ENCODE measurements at places on chromosomes 3 and 15.

DNA sequence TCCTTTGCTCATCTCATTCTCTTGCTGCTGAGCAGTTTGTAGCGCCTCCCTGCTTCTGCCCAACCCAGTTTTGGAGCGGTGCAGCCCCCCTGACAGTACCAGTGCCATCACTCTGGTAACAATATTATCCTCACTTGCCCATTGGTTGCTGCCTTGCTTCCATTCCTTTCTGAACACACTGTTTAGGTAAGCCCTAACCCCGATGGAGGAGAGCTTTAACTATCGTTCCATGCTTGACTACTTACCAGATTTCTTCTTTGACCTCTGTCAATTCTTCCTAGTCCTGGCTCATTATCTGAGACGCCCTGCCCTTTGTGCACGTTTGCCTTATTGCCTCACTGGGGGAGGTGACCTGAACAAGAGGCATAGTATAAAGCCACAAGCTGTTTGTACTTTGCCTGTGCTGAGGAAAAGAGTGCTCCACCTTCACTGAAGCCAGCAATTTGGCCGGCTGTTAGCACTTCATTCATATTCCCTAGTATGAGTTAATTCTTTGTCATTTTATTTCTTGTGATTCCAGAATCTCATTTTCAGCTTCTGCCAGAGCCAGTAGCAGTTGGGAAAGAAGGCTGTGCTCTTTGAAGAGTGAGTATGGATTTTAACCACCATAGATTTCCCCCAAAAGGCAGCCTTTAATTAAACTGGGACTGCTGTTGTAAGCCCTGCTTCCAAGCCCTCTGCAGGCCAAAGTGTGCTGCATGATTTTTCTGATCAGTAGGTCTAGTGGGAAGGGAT is 11.9 kb downstream of the ABHD6 start:
- no peak for DNase-seq

- DNase-seq, result no peak
Measured at GRCh38 chr3:190338717-190339116, 16.5 kb upstream of the CLDN1 start.

- no peak for DNase-seq
Measured at GRCh38 chr15:82832601-82833361, 23.4 kb downstream of the WHAMM start.

GRCh38 chr15:88894819-88895767 is at the start of gene HAPLN3:
TSS of gene HAPLN3 (minus strand) at chr15:88895544. CDS start at chr15:88887298, 8,246 bp downstream.
- DNase-seq, result peak; percentile 50

DNA sequence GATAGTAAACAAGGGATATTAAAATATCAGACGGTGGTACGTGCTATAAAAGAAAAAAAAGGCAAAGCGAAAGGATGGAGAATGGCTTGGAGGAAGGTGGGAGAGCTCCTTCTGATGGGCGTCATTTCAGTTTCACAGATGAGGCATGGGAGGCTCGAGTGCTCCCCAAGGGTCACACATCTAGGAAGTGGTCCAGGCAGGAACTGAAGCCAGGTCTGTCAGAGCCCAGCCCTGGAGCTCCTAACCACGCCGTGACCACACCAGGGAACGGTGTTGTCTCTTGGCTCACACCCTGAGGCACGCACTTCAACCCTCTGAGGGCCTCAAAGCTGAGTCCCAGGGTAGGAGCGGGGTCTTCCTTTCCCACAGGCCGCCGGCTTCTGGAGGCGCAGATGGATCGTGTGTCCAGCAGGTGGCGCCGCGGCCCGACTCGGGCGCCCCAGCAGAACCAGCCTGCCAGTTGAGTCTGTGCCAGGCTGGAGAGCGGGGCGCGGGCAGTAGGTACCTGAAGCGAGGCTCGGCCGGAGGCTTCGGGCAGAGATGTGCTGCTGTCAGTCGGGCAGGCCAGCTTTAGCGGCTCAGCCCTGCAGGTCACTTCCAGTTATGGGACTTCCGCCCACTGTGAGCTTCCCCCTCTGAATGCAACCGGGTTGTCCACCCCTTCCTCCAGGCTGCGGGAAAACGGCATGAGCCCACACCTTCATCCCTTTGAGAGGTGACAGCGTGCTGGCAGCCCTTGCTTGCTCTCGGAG is 68.1 kb downstream of the SLC6A1 start:
- peak; percentile 34 for DNase-seq

- DNase-seq, result no peak
Measured at GRCh38 chr3:4850211-4850927, 128.9 kb upstream of the BHLHE40 start.

DNA sequence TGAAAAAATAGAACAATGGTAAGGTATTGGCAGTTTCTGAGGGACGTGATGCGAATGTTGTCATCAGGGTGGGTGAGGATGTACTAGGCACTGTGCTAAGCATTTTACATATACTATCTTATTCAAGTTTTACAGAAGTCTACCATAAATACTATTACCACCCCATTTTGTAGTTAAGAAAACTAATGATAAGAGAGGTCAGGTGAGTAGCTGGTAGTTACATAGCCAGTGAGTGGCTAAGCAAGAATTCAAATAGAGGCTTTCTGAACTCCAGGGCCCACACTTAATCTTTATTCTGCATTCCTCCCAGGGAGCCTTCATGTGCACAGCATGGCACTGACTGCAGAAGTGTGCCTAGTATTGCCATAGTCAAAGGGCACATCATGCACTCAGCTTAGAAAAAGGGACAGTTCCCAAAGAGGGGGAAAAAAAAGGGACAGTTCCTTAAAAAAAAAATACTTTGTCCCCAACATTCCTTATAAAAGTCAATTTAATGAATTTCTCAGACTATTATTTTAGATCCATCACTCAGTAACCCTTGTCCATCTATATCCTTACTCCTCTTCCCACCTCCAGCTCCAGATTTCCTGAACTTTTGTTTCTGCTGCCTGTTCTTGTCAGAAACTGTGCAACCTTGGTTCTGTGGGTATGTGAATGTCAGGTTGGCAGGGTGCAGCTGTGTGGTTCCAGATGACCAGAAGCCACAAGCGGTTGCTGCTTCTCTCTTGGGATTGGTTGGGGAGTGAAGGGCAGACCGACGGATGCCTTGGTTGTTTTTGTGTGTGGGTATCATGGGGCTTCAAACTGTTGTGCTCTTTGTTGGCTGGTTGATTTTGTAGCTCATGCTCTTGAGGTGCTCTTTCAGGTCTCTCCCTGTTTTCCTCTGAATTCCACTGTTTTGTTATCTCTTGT is 8.3 kb downstream of the MAPKBP1 start:
- DNase-seq, result no peak

GRCh38 chr3:45565342-45565741 is 29.2 kb upstream of the LIMD1 start:
- DNase-seq, result no peak

DNA sequence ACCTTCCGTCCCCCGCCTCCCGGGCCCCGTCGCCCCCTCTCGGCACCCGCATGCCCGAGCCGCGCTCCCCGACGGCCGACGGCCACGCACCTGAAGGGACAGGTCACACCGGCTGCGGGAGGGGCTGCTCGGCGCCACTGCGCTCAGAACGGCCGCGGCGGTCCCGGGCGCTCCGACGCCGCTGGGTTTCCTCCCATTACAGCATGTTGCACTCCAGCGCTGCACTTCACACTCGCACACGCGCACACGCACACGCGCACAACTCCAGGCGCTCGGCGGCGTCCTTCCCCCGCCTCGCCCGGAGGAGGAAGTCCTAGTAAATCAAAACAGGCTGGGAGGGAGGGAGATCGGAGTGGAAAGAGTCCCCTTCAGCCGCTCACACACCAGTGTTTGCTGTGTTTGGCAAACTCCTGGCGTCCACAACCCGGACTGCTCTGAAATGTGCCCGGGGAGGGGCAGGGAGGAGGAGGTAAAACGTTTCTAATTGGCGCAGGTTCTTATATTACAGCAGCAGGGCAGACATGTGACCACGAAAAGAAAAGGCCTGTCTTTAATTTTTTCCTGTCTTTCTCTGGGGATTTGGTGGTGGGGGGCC is 76.7 kb upstream of the VGLL4 start:
- no peak for DNase-seq

DNA sequence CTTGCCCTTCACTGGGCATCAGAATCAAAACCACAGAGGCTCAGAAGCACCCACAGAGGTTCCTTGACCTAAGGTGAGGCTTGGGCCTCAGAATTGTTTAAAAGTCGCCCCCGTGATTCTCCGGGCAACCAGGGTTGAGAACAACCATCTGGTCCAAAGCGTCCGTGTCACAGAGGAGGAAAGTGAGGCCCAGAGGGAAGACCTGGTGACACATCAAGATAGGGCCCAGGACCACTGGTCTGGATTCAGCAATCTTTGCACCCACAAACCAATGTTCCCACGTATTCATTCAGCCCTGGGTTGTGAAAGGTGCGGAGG is 272.6 kb downstream of the UACA start:
- DNase-seq, result no peak

- peak; percentile 2 for DNase-seq
Measured at GRCh38 chr15:72783004-72783639, 436 bp downstream of the ADPGK start.

- no peak for DNase-seq
Measured at GRCh38 chr3:150073031-150073430, 102.3 kb upstream of the PFN2 start.

DNA sequence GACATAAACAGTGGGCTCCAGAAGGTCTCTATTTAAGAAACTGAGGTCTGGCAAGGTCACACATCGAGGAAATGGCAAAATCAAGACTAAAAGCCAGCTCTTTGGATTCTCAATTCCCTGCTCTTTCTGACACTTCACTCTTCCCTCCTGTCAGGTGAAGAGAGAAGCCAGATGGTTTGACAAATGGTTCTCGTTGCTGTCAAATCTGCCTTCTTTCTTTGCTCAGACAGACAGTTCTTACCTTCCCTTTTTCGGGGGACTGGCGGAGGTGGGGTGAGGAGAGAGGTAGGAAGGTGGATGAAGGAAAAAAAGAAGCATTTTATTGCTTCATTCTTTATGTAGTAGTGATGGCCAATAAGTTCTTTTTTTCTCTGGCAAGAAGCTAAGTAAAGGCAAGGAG is 133.4 kb downstream of the LPP start:
- no peak for DNase-seq

DNA sequence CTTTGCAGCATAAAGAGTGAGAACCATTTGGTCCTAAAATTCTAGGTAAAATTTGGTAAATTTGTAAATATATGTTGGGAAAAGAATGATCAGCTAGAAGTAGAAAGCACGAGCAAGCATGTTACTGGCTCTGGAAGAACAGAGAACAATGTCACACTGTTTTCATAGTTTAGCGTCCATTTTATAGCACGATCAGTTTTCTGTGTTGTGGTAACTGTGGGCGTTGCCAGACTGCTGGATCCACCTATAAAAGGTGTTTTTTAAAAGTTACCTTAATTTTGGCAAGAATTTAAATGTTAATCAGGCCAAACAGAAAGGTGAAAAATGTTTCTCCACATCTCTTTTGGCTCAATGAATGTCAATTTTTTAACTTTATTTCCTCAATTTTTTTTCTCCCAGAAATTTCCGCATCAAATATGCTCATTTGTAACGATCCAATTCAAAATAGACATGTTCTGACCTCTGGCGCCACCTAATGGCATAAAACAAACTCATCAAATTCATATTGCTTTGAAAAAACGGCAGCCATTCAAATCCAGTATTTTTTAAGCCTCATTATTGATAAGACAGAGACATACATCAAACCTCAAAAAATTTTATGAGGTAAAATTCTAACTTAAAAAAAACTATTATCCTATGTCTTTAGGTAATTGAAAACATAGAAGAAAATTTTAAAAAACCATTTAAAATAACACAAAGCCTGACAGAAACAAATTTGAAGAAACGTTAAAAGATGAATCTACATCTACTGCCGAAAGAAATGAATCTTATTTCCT is 5.5 kb upstream of the GP5 start:
- DNase-seq, result no peak

DNA sequence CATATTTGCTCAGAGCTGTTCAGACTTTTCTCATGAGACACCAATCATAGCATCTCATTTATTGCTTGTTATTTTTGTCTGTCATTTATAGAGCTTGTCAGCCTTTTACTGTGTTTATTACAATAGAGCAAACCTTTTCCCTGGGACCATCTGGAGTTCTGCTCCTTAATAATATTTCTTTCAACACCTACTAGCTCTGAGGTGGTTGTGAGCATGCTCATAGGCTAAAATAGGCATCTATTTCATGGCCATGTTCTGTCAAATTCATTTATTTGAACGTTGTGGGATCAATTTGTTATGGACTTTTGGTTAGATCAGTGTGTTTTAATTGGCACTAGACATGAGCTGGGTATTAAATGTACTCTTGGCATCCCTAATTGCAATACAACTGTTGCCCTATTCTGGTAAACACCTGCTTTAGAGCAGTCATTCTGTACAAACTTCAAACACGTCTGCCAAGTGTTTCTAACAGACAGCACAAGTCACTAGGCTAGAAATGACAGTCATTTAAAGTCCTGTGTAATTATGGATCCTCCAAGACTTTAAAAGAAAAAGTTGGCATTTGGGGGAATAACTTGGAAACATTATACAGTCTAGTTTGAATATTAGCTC is 766.3 kb downstream of the ZNF385D start:
- no peak for DNase-seq

- DNase-seq, result no peak
Measured at GRCh38 chr15:60340207-60340921, 57.4 kb downstream of the ANXA2 start.

DNA sequence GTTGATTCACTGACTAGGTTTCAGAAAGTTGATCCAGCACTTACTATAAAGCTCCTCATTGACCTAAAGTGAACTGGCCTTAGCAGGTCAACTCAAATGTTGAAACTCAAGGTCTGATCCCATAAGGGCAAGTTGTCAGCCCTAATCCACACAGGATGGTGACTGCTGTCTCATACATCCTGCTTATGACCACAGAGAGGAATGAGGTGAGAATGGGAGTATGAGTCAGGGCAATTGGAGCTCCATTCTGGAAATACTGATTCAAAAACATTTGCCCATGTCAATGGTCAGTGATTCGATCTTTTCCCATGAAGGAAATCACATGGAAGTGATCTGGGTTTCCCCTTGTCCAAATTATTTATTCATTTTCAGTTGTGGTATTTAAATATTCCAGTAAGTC is 78.7 kb downstream of the ZNF385D start:
- DNase-seq, result no peak

DNA sequence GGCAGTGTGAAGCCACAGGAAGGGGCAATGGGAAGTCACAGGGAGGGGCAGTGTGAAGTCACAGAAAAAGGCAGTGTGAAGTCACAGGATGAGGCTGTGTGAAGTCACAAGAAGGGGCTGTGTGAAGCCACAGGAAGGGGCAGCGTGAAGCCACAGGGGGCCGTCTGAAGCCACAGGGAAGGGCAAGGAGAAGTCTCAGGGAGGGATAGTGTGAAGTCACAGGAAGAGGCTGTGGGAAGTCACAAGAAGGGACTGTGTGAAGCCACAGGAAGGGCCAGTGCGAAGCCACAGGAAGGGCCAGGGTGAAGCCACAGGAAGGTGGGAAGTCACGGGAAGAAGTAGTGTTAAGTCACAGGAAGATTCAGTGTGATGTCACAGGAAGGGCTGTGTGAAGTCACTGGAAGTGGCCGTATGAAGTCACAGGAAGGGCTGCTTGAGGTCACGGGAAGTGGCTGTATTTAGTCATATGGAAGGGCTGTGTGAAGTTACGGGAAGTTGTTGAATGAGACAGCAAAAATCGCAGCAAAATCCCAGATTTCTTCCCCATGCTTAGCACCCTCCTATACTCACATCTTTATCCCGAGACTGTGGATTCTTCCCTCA is 38.6 kb downstream of the GASK1A start:
- DNase-seq, result no peak

Data from stimulated activated CD4-positive, alpha-beta T cell treated with anti-CD3 and anti-CD28 coated beads, Interleukin-1b, Interleukin-23, amount 100 ng/mL, for 1 hour (primary cell).